ENCODE measurements at places on chromosomes 3 and 15.

DNA sequence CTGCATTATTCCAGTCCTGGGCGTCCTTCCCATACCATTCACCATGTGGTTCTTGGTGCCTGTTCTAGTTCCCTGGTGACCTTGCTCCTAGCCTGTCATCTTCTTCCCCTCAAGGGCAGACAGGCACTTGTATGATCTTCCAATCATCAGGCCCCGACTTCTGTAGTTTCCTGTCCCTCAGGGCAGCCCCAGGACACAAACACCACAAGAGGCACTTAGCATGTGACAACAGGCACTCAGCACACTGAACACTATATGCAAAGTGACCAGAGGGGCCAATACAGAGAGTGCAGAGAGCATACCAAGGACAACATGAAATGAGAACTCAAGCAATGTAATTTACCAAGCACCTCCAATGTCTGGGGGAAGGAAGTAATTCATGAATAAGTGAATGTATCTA lies 17.9 kb downstream of the TMEM40 start:
- no peak for DNase-seq

- DNase-seq: peak; percentile 73
Measured at GRCh38 chr3:123027292-123028232, at the start of gene SEMA5B. Gene SEMA5B, minus strand, starts transcription at chr3:123027763. Its CDS starts 66,500 bp downstream, at chr3:122961263.

- DNase-seq: no peak
Measured at GRCh38 chr15:58019503-58020376, 45.8 kb downstream of the ALDH1A2 start.

DNA sequence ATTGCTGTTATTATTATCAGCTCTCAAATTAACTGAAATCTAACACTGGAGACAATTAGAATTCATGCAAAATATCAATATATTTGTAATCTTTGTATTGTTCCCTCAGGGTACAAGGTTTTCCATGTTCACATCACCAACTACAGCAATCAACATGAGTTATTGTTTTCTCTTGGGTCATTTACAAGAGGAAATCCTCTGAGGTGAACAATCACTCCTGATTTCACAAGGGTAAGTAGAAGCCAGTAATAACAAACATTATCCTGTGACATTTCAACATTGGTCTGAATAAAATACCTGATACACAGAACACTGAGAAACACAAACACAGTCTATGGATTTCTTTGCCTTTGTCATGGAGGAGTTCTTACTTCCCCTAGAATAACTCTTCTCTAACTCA lies 174.0 kb downstream of the SUCNR1 start:
- no peak for DNase-seq

DNA sequence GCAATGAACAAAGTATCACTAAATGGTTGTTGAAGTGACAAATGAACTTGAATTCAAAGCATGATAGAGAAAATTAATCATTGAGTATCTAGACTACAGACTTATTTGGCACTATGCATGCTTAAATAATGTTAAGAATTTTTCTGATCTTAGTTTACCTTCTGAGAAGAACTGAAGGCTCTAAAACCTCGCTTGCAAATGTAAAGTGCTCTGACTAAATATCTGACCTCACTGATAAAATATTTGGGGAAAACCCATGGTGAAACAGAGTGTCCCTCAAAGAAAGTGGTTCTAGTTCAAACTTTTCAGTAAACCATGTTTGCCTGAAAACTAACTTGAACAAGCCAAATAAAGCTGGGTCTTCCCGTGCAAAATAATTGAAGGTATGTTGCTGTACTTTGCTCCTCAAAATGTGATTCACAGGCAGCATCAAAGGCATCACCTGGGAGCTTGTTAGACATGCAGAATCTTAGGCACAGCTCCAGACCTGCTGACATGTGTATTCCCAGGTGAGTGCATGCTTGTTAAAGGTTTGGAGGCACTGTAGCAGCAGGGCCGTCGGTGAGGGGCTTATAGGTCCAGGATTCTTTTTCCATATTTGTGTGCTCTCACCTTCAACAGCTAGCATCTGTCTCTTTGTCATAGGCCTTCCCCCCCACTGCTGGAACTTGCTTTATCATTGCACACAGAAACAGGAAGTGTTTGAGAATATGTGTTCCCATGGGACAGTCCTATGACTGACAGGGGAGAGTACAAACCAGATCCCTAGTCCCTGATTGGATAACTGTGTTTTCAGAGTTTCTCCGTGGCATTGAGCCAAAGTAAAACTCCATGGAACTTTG lies 524.2 kb upstream of the LMCD1 start:
- DNase-seq: no peak

- DNase-seq: peak; percentile 39
Measured at GRCh38 chr3:178385280-178385952, 150.8 kb upstream of the KCNMB2 start.

DNA sequence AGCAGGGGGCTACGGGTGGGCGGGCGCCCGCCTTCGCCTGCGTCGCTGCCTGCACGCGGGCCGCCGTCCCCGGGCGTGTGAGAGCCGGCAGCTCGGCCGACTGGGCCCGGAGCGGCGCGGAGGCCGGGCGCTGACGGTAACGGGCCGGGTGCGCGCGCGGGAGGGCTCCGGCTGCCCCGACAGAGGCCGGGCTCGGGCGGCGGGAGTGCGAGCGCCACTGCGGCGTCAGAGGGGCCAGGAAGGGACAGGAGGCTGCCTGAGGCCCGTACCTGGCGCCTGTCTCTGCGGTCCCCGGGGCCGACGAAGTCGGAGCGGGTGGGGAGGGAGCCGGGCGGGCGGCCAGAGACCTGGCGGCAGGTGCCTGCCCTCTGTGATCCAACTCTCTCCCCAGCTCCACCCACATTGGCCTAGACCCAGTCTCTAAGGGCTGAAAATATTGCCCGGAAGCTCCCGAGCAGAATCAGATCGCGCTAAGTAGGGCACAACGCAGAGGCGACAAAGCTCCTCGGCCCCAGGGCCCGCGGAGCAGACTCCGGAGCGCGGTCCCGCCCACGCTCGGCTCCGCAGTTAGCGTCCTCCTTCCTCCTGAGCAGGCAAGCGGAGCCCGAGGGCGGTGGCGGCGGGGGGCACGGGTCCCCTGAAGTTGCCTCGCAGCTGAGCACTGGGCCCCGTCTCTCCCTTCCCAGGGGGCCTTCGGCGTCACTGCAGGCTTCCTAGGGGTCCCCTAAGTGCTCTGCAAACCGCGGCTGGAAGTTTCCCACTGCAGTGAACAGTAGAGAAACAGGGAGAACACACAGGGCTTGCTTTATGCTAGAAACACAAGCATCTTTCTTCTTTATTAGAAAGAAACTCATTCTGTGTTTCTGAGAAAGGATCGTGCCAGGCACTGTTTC lies at the start of gene MAN2A2:
Gene MAN2A2 (plus strand): TSS at position 463 of the 893 bp plus-strand sequence. CDS start 906 bp downstream, outside the sequence.
- DNase-seq: peak; percentile 91

GRCh38 chr15:33581032-33581431 lies 270.3 kb downstream of the RYR3 start:
- DNase-seq: no peak

DNA sequence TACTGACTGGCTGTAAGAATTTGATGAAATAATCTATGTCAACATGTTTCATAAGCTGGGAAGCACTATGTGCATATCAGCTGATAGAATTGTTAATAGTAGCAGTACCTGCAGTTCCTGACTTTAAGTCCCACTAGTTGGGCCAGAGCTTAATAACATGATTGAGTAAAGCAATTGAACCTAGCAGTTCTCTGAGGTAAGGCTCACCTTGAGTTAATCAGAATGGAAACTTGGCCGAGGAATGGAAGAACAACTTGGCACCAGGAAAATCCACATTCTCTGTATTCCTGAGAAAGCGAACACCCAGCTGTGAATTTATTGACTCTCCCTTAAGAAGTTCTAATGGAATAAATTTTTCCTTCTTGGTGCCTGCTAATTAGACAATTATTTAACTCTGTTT lies 262.6 kb downstream of the IGSF11 start:
- no peak for DNase-seq
